ENCODE measurements at places on chromosomes 16 and 17.
A peak's percentile ranks its signal among the peaks of the same experiment; 100 is the strongest.

DNA sequence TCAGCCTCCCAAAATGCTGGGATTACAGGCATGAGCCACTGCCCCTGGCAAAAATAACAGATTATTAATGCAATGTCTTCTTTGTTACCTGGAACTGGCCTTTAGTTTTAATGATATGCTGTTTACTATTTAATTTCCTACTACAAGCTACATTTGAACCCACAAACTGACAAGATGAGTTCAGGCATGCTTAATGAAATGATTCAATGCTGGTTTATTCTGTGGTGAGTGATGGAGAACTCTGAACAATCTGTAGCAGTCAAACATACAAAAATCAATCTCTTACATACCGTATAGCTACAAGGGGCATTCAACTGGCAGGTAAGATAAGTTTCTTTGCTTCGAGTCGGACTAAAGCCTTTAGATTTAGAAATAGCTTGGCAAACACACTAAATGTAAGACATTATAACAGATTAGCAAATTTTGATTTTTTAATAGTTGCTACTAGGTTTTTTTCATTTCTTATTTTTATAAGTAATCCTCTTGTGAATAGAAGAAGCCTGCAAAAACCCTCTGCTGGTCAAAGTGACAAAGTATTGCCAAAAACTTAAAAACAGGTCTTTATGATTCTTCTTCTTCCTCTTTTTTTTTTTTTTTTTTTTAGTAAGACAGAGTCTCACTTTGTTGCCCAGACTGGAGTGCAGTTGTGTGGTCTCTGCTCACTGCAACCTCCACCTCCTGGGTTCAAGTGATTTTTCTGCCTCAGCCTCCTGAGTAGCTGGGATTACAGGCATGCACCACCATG, 138.5 kb downstream of the SSH2 start:
- no peak for DNase-seq

- DNase-seq, result no peak
These were observed 19.3 kb downstream of the CARHSP1 start for GRCh38 chr16:8849411-8850011.

- DNase-seq, result no peak
These were observed 10.7 kb downstream of the TLE7 start for GRCh38 chr16:71431176-71431575.

- peak; percentile 54 for DNase-seq
These were observed 487 bp downstream of the C17orf67 start for GRCh38 chr17:56833057-56833808.

GRCh38 chr17:22694362-22695227, 1002.3 kb downstream of the KCNJ18 start:
- DNase-seq, result no peak

DNA sequence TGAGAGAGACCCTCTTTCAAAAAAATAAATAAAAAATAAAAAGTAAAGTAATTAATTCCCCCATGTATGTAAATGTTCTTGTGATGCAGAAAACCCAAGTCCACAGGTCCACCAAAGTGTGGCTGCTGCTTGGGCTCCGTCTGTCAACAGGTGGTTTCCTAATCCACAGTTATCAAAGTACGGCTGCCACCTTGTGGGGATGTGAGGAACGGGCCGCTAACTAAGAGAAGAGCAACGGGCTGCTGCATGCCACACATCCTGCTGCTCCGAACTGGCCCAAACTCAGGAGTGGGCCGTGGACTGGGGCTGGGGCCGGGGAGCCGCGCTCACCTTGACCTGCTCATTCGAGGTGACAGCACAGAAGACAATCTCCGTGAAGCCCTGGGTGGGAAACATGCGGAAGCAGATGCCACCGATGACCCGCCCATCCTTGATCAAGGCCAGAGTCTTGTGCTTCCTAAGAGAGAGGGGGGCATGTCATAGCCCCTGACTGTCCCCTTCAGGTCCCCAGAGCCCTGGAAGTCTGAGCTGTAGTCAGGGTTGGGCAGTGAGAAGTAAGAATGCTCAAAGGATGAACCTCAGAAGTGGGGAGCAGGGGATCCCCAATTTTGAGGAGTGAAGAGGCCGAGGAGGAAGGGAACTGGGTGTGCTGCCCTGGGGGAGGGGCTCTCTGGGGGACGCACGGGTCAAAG, 4.3 kb downstream of the KAT2A start:
- DNase-seq, result peak; percentile 89

- no peak for DNase-seq
These were observed 8.3 kb downstream of the ZNF629 start for GRCh38 chr16:30778549-30779244.

DNA sequence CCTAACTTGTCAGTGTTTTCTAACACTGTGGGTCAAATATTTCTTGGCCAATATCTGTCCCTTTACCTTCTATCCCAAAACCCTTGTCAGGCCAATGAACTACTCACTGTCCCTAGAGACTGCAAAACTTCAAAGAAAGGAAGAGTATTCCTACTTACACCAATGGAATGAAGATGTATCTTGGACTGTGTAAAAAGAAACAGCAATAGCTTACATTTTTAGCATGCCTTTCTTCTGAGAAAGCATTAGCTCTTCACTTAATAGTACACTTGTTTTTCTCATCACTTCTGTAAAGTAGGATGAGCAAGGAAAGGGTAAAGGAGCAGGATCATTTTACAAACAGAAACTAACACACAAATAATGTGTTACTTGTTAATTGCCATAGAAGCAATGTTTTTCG, 73.9 kb downstream of the STH start:
- no peak for DNase-seq

DNA sequence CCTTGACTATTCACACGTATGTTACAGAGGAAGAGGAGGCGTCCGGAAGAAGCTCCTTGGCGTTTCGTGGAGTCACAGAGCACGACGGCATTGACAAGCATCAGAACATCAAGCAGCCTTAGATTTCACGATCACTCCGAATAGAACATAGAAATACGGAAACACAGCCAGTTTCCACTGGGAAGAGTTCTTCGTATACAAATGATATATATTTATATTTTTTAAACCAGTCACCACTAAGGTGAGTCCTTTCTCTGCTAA, 3.1 kb downstream of the CBLN1 start:
- DNase-seq, result no peak

DNA sequence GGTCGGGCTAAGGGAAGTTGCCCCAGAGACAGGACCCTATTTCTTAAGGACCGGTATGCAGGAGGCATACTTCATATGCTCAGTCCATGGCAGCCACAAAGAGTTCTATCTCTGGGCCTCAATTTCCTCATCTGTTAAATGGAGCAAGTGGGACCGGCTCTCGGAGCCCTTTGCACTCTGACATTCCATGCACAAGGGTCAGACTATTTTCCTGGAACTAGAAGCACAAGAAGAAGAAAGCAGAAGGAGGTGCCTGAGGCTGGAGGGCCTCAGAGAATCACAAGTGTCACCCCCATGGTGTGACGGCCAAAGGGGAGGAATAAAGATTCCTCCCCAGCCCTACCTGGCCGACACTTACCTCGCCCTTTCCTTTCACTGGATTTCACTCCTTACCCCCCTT, 115.8 kb downstream of the GSG1L start:
- no peak for DNase-seq

DNA sequence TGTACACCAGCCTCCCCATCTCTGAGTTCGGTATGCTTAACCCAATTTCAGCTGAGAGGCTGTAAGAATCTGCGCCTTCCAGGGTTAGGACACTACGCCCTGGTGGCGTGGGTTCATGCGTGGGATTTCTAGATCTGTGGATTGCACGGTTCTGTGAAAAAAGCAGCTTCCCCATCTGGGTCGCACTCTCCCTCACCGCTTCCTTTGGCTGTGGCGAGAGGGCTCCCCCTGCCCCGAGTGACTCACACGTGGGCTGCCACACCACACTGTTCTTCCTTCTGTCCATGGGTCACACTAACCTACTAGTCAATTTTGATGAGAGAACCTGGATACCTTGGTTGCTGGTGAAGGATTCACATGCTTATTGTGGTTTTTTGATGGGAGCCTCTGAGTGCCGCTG, 256.0 kb upstream of the MAF start:
- DNase-seq, result no peak

GRCh38 chr16:27624154-27625049, 74.5 kb downstream of the KATNIP start:
- DNase-seq, result no peak

DNA sequence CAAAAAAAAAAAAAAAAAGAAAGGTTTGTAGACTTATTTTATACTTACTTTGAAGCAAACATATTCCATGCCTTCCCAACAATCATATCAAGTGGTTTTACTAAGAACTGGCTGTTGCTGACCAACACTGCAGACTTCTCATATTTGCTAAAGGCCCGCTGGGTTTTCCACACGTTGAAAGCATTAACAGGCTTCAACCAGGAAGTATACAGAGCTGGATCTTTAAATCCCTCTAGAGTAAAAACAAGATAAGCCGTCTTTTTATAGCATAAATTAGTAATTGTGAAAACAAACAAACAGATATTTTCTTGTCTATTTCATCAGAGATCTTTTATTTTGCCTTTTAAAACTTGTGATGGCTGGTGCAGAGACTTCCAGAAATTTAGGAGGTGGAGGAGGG, 29.1 kb downstream of the TUBD1 start:
- DNase-seq, result no peak

DNA sequence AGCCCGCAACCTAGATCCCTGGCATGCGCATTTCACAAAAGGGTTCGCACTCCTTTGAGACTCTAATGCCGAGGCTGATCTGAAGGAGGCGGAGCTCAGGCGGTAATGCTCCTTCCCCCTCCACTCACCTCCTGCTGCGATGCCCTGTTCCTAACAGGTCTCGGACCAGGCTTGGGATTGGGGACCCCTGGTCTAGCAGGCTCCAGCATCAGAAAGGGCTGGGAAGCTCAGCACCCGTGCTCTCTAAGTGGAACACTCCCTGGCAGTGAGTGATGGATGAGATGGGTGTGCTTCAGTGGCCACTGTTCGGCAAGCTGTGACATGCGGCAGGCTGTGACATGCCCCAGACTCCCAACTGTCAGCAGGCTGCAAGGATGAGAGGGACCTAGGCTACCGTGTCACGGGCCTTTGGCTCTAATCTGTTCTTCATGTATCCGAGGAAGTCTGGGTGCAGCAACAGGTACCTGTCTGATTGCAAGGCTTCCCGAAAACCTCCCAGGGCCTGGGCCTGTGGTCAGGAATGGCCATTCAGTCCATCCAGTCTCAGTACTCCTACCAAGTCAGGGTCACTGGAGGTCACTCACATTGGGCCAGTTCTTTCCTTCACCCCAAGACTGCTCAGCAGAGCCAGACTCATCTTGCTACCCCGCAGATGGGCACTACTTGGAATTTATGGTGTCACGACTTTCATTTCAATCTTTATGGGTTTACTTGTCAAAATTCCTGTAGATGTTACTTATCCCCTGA, 1.3 kb upstream of the ST6GALNAC2 start:
- DNase-seq, result no peak

- DNase-seq, result no peak
These were observed 26.6 kb downstream of the PIPOX start for GRCh38 chr17:29069526-29070041.

- DNase-seq, result no peak
These were observed 303.3 kb downstream of the CEP112 start for GRCh38 chr17:65888649-65889048.

- no peak for DNase-seq
These were observed 6.9 kb downstream of the LIG3 start for GRCh38 chr17:34987232-34987631.

- DNase-seq, result no peak
These were observed 225.9 kb downstream of the SEC14L1 start for GRCh38 chr17:77366558-77367245.

GRCh38 chr16:85523602-85524364, 89.3 kb upstream of the GSE1 start:
- DNase-seq, result no peak

DNA sequence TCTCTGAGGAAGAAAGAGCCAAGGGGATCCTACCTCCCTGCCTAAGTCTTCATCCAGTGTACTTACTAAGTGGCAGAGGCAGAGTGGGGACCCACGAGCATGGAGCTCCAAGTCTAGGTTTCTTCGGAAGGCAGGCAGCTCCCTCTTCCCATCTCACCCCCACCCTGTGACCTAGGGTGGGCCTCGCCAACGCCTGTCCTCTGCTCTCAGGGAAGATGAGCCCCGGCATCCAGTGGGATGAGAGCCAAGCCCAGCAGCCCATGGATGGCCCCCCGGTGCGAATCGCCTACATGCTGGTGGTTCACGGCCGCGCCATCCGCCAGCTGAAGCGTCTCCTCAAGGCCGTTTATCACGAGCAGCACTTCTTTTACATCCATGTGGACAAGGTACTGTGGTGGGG, 8.3 kb downstream of the XYLT2 start:
- DNase-seq, result no peak

GRCh38 chr17:13537871-13538643, 63.7 kb downstream of the HS3ST3A1 start:
- no peak for DNase-seq

Data from Ammon's horn (tissue), 1 donor.